ENCODE measurements at places on chromosomes 1 and 21. TPM values are rescaled to one million over a fixed set of nuclear protein-coding genes. Genes with fewer than 3 reads are reported as not detected.

The DSTYK gene
- 2.2 TPM for total RNA-seq

The LCE4A gene
- not detected for total RNA-seq

The MPZL1 gene
- 79.5 TPM for total RNA-seq

- H3K4me3 ChIP-seq, result no peak overlapping the region
- no peak for DNase-seq
- no peaks in the 10 kb centered on the region for H3K36me3 ChIP-seq
- no peaks in the 10 kb centered on the region for H3K27me3 ChIP-seq
- no peaks in the 10 kb centered on the region for H3K4me1 ChIP-seq
Measured at GRCh38 chr1:63248216-63248615, 74.2 kb upstream of the FOXD3 start.

DNA sequence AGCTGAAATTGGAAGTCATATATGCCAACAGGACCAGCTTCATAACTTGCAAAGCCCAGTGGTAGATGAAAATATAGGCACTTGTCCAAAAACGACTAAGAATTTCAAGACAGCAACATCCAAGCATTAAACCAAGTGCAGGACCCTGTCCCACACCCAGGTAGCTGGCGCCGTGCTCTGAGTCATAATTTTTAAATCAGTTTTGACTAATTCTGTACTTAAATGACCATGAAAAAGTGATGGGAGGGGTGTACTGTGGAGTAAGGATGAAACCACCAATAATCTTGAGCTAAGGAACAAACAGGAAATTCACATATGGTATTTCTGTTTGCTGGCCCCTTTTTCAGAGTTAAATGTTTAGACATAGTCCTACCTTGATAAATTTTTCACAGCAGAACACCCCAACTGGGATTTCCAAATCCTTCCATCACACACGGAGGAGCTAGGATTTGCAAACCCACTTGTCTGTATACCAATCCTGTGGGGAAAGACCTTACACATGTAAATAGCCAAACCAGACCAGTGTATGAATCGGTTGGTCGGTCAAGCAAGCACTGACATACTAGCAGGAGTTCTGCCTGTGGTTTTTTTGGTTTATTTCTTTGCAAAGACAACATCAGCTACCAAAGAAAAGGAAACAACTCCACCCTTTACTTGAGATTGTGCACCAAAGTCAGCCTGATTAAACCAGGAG lies 235.7 kb upstream of the RAB4A start:
- H3K4me3 ChIP-seq, result no peak overlapping the region
- no peaks in the 10 kb centered on the region for H3K36me3 ChIP-seq
- DNase-seq, result no peak
- H3K4me1 ChIP-seq, result no peaks in the 10 kb centered on the region
- H3K27ac ChIP-seq, result no peak overlapping the region

DNA sequence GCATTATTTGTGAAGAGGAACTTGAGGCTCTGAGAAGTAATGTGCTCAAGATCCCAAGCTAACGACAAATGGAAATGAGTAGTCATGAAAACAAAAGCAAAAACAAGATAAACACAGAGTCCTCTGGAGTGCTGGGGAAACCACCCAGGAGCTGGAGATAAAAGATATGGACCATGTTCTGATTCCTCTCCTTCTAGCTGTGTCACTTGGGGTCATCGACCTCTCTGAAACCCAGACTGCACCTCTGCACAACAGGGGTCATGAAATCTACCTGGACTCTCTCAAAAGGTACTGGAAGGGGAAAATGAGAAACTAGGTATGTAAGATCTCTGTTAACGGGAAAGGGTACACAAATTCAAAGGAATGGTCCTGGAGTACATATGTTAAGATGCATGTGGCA lies 6.5 kb downstream of the PGLYRP4 start:
- H3K36me3 ChIP-seq, result no peaks in the 10 kb centered on the region
- DNase-seq, result no peak
- H3K4me3 ChIP-seq, result no peak overlapping the region
- H3K27me3 ChIP-seq, result no peaks in the 10 kb centered on the region
- no peak overlapping the region for H3K27ac ChIP-seq
- H3K4me1 ChIP-seq, result no peaks in the 10 kb centered on the region

DNA sequence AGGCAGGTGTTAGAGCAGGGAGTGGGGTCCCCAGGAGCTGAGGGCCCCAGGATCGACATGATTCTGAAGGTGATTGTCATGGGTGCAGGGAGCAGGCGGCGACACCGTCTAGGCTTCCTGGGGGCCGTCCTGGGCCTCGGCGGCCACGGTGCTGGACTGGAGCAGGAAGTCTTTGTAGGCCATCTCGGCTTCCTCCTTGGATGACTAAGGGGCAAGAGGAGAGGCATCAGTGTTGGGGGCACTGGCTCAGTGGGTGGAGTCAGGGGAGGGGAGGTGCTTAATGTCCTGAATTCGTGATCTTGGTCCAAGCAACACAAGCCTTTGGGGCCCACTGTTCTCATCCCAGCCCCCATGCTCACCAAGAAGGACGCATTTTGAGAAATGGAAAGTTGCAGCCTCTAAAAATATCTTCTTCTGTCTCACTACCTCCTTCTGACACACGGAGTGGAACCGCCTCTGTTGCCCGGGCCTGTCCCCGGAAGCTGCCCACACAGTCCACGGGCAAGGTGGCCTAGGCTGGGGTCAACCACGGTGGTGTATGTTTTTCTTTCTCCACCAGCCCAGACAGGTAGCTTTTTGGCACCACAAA lies 8.6 kb upstream of the FCMR start:
- H3K4me1 ChIP-seq, result peaks cover 5% of the 10 kb centered on the region
- H3K27ac ChIP-seq, result peak overlapping the region; percentile 34
- peaks cover 8% of the 10 kb centered on the region for H3K36me3 ChIP-seq

DNA sequence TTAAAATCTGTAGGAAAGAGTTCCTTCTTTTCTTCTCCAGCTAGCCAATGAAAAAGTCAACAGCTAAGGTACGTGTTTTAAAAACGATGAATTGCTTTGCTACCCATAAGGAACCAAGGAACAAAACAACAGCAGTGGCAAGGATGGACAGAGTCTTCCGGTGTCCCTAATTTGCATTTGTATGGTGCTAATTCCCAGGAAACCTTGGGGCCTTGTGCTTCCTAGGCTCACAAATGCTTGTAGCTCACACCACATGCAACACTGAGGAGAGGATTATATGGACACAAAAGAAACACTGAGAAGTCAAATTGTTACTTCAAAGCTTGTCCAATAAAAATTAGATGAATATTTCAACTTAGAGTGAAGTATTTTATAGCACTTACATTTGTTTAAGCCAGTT lies 1.8 kb upstream of the PGBD5 start:
- no peak overlapping the region for H3K27ac ChIP-seq
- H3K36me3 ChIP-seq, result no peaks in the 10 kb centered on the region
- peaks cover 42% of the 10 kb centered on the region for H3K27me3 ChIP-seq
- DNase-seq, result no peak

GRCh38 chr1:64981601-64982533 lies 15.5 kb upstream of the JAK1 start:
- H3K36me3 ChIP-seq, result no peaks in the 10 kb centered on the region
- H3K4me3 ChIP-seq, result no peak overlapping the region
- H3K4me1 ChIP-seq, result peaks cover 13% of the 10 kb centered on the region
- no peak overlapping the region for H3K27ac ChIP-seq

GRCh38 chr1:159132271-159132881 lies 39.0 kb upstream of the CADM3 start:
- peak; percentile 49 for DNase-seq
- no peaks in the 10 kb centered on the region for H3K4me1 ChIP-seq
- H3K27ac ChIP-seq, result no peak overlapping the region

GRCh38 chr1:39478126-39478915 lies 13.1 kb upstream of the BMP8A start:
- no peaks in the 10 kb centered on the region for H3K4me1 ChIP-seq
- H3K36me3 ChIP-seq, result no peaks in the 10 kb centered on the region
- H3K27ac ChIP-seq, result peak overlapping the region; percentile 20
- no peaks in the 10 kb centered on the region for H3K27me3 ChIP-seq

GRCh38 chr1:209689477-209689876 lies 14.3 kb downstream of the G0S2 start:
- DNase-seq, result no peak
- H3K4me3 ChIP-seq, result no peak overlapping the region

- no peak overlapping the region for H3K4me3 ChIP-seq
- no peaks in the 10 kb centered on the region for H3K36me3 ChIP-seq
- H3K4me1 ChIP-seq, result peaks cover 20% of the 10 kb centered on the region
- H3K27ac ChIP-seq, result no peak overlapping the region
Measured at GRCh38 chr21:33844104-33844889, 71.3 kb downstream of the ATP5PO start.
